ENCODE measurements at places on chromosomes 12 and 14. TPM values are rescaled to one million over a fixed set of nuclear protein-coding genes. Genes with fewer than 3 reads are reported as not detected.

Gene BCL11B
- 230 TPM for total RNA-seq

Gene GPRC5D
- not detected for total RNA-seq

Gene RPS6KA5
- total RNA-seq: 31.9 TPM

Gene CHST11
- total RNA-seq: 32.0 TPM

Gene KLRC2
- not detected for total RNA-seq

Gene CLEC7A
- 1.5 TPM for total RNA-seq

Gene TAS2R8
- total RNA-seq: not detected

GRCh38 chr12:55908726-55909512 is 18.8 kb downstream of the PYM1 start:
- H3K36me3 ChIP-seq: no peaks in the 10 kb centered on the region
- no peak overlapping the region for H3K27ac ChIP-seq
- H3K27me3 ChIP-seq: no peaks in the 10 kb centered on the region
- H3K4me1 ChIP-seq: no peaks in the 10 kb centered on the region
- no peak overlapping the region for H3K4me3 ChIP-seq
- no peak for DNase-seq

- no peaks in the 10 kb centered on the region for H3K4me1 ChIP-seq
- no peaks in the 10 kb centered on the region for H3K27me3 ChIP-seq
- no peaks in the 10 kb centered on the region for H3K36me3 ChIP-seq
- DNase-seq: no peak
Observed at GRCh38 chr14:87869619-87870583, 123.1 kb downstream of the GALC start.

- no peak overlapping the region for H3K4me3 ChIP-seq
- H3K27me3 ChIP-seq: no peaks in the 10 kb centered on the region
- no peaks in the 10 kb centered on the region for H3K36me3 ChIP-seq
- H3K27ac ChIP-seq: no peak overlapping the region
Observed at GRCh38 chr12:91364471-91365184, 182.0 kb upstream of the DCN start.

- no peak for DNase-seq
- no peaks in the 10 kb centered on the region for H3K4me1 ChIP-seq
- H3K27me3 ChIP-seq: no peaks in the 10 kb centered on the region
- no peak overlapping the region for H3K27ac ChIP-seq
- H3K4me3 ChIP-seq: no peak overlapping the region
Observed at GRCh38 chr14:66380143-66380542, 106.0 kb upstream of the CCDC196 start.

- no peaks in the 10 kb centered on the region for H3K27me3 ChIP-seq
- no peak overlapping the region for H3K27ac ChIP-seq
- no peak overlapping the region for H3K4me3 ChIP-seq
- H3K36me3 ChIP-seq: no peaks in the 10 kb centered on the region
- H3K4me1 ChIP-seq: peaks cover 3% of the 10 kb centered on the region
Observed at GRCh38 chr14:75306927-75307699, 28.5 kb downstream of the FOS start.

GRCh38 chr14:25887251-25887878 is 710.5 kb downstream of the NOVA1 start:
- no peaks in the 10 kb centered on the region for H3K4me1 ChIP-seq
- H3K27me3 ChIP-seq: no peaks in the 10 kb centered on the region
- H3K4me3 ChIP-seq: no peak overlapping the region
- no peak overlapping the region for H3K27ac ChIP-seq

DNA sequence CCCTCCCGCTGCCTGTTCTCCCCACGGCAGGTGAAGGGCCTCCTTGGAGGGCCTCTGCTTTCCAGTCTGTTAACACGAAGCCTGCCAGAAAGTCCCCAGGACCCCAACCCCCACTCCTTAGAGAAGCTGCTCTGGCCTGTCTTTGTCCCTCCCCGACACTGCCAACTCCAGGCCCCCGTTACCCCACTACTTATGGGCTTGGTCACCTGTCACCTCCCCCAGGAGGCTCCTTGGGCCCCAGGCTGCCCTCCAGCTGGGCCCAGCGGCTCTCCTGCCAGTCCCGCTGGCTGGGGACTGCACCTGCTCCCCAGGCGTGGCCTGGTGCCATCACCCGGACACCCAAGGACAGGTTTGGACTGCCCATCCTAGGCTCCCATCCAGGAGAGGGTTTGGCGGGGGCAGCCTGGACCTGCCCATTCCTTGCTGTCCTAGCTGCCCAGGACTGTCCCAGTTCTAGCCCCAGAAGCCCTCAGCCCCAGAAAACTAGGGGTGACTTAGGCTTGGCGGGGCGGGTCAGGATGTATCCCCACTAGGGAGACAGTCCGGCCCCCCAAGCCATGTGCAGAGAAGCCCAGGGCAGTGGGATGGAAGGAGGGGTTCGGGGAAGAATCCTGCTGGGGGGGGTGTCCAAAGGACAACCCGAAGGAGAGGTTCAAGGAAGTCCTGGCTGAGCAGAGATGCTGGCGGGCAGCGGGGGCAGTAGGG is 155.7 kb upstream of the C14orf180 start:
- H3K27ac ChIP-seq: no peak overlapping the region
- H3K4me1 ChIP-seq: no peaks in the 10 kb centered on the region
- no peaks in the 10 kb centered on the region for H3K27me3 ChIP-seq
- DNase-seq: no peak
- H3K4me3 ChIP-seq: no peak overlapping the region
- no peaks in the 10 kb centered on the region for H3K36me3 ChIP-seq

- no peak for DNase-seq
- no peaks in the 10 kb centered on the region for H3K4me1 ChIP-seq
- H3K27ac ChIP-seq: no peak overlapping the region
- H3K27me3 ChIP-seq: no peaks in the 10 kb centered on the region
- no peak overlapping the region for H3K4me3 ChIP-seq
Observed at GRCh38 chr12:86852451-86852850, 596.3 kb upstream of the MGAT4C start.

DNA sequence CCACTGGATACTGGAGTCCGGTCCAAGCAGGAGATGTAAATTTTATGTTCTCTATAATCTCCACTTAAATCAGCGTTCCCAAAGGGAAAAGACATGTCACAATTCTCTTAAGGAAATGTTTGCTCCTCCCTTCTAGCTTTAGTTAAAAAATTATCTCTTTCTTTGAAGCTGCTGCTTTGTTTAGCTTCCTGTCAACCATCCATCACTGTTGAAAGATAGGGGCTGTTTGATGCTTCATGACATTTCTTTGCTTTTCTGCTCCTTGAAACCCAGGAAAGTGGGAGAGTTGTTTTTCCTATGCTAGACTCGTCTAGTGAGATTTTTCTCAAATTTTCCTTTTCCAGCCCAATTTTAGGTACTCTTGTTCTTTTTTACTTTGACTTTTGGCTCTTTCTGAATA is 31.9 kb downstream of the MBIP start:
- H3K4me1 ChIP-seq: no peaks in the 10 kb centered on the region
- DNase-seq: no peak
- H3K27me3 ChIP-seq: no peaks in the 10 kb centered on the region
- H3K4me3 ChIP-seq: no peak overlapping the region
- H3K27ac ChIP-seq: no peak overlapping the region

GRCh38 chr14:87758876-87759275 is 234.1 kb downstream of the GALC start:
- H3K27ac ChIP-seq: no peak overlapping the region
- H3K4me1 ChIP-seq: no peaks in the 10 kb centered on the region
- no peaks in the 10 kb centered on the region for H3K36me3 ChIP-seq
- H3K27me3 ChIP-seq: no peaks in the 10 kb centered on the region

DNA sequence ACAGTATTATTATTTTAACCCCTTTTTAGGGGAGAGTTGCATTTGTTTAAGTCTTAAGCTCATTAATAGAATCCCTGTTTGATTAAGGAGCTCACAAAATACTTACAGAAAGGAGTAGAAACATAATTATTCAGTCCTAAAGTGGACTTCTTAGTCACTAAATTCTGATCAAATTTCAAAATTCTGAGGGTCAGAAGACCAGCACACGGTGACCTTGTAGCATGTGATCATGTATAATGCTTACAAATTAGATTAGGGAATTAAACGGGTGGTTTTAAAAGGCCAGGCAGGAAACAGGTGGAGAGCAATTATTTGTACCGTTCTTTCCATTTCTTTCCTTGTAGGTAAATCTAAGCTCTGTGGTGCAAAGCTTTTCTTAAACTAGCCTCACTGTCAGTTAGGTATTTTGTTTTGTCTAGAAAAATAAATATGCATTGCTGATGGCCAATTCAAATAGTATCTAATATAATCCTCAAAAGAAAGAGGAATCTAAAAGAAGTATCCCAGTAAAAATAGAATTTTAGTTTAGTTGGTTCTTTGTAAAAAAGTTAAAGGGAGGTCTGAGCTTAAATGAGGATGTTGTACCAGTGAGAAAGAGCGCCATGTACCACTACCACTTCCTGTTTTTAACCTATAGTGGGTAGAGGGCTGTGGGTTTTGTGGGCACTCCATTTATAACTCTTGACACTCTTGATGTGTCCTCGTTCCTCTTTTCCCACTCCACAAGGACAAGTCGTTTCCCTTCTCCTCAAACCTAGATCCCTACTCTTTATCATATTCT is 51.1 kb downstream of the SLC38A1 start:
- H3K4me1 ChIP-seq: peaks cover 95% of the 10 kb centered on the region
- DNase-seq: peak; percentile 83
- peak overlapping the region; percentile 78 for H3K27ac ChIP-seq
- no peaks in the 10 kb centered on the region for H3K27me3 ChIP-seq

DNA sequence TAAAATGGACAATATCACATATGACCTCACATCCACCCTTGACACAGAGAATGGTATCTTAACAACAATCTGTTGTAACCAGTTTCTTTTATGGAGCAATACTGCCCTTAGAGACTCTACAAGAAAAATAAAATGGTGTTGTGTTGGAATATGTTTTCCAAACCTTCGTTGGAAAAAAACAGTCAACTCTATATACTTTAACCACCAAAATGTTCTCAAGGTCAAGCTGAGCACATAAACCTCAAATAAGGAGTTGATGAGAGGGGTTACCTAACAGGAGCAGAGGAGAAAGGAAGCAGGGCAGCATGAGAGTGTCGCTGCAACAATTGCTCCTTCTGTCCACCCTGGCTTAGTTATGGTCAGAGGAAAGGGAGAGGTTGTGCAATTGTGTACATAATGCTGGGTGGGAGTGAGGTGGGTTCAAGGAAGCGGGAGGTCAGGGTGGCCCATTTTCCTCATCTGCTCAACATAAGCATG is 179.2 kb upstream of the BMP4 start:
- no peaks in the 10 kb centered on the region for H3K4me1 ChIP-seq
- no peak for DNase-seq
- no peak overlapping the region for H3K4me3 ChIP-seq

- no peaks in the 10 kb centered on the region for H3K36me3 ChIP-seq
- H3K27ac ChIP-seq: no peak overlapping the region
- DNase-seq: no peak
- H3K4me1 ChIP-seq: no peaks in the 10 kb centered on the region
- no peaks in the 10 kb centered on the region for H3K27me3 ChIP-seq
Observed at GRCh38 chr14:64646103-64646502, 58.1 kb upstream of the PLEKHG3 start.

- H3K36me3 ChIP-seq: no peaks in the 10 kb centered on the region
- H3K4me1 ChIP-seq: no peaks in the 10 kb centered on the region
- no peak for DNase-seq
Observed at GRCh38 chr12:68425998-68426397, 93.8 kb upstream of the MDM1 start.

DNA sequence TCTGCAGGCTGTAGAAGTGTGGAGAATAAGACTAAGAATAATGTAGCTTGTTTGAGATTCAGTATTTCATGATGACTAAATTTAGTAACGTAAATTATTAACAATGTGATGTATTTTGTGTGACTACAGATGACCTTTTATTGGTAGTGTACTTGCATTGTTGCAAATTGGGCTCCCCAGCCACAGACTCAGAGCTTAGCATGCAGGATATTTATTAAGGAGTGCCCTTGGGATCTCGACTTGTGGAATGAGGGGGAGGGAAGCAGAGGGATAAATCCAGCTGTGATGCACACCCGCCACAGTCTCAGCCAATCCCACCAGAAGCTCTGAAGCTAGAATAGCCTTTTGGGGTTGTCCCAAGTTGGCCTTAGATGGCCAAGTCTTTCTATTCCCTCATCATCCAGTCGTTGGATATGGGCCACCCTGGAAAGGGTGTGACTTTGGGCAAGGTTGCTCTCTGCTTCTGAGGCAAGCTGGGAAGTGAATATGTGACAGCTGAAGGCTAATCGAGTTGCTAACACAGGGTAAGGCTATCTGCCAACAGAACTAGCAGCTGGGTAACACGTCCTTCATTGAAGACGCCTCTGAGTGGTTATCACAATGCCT is 42.1 kb upstream of the USP44 start:
- no peak overlapping the region for H3K4me3 ChIP-seq
- DNase-seq: no peak
- H3K36me3 ChIP-seq: no peaks in the 10 kb centered on the region
- H3K4me1 ChIP-seq: no peaks in the 10 kb centered on the region
- no peaks in the 10 kb centered on the region for H3K27me3 ChIP-seq
- no peak overlapping the region for H3K27ac ChIP-seq

- no peak overlapping the region for H3K27ac ChIP-seq
- H3K4me3 ChIP-seq: no peak overlapping the region
- DNase-seq: no peak
- H3K4me1 ChIP-seq: no peaks in the 10 kb centered on the region
Observed at GRCh38 chr14:70468731-70469130, 16.8 kb downstream of the ADAM21 start.

GRCh38 chr12:16325426-16325825 is 22.0 kb upstream of the MGST1 start:
- DNase-seq: no peak
- no peak overlapping the region for H3K4me3 ChIP-seq
- no peaks in the 10 kb centered on the region for H3K36me3 ChIP-seq
- H3K27me3 ChIP-seq: no peaks in the 10 kb centered on the region

GRCh38 chr12:128316973-128317526 is 50.1 kb downstream of the TMEM132C start:
- no peak overlapping the region for H3K27ac ChIP-seq
- H3K4me1 ChIP-seq: no peaks in the 10 kb centered on the region
- H3K4me3 ChIP-seq: no peak overlapping the region
- DNase-seq: no peak

DNA sequence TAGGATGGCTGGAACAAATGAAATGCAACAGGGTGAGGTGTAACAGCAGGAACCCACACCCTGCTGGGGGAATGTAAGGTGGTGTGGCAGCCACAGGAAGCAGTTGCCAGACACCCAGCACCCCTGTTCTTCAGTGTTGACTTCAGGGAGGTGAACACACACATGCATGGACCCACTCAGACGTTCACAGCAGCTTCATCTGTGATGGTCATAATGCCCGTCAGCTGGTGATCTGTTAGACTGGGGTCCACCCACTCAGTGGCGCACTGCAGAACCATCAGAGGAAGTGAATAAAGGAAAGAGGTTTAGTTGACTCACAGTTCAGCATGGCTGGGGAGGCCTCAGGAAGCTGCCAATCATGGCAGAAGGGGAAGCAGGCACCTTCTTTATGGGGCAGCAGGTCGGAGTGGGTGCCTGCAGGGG is 22.7 kb upstream of the TEX22 start:
- DNase-seq: no peak
- no peaks in the 10 kb centered on the region for H3K36me3 ChIP-seq
- H3K27ac ChIP-seq: no peak overlapping the region
- H3K4me1 ChIP-seq: no peaks in the 10 kb centered on the region
- no peaks in the 10 kb centered on the region for H3K27me3 ChIP-seq

GRCh38 chr14:58805605-58806409 is 168.0 kb downstream of the DACT1 start:
- no peaks in the 10 kb centered on the region for H3K36me3 ChIP-seq
- no peak overlapping the region for H3K4me3 ChIP-seq
- no peaks in the 10 kb centered on the region for H3K27me3 ChIP-seq

Measured in naive thymus-derived CD4-positive, alpha-beta T cell (primary cell).